ENCODE measurements at places on chromosomes 2 and 18.
A peak's percentile ranks its signal among the peaks of the same experiment; 100 is the strongest.

DNA sequence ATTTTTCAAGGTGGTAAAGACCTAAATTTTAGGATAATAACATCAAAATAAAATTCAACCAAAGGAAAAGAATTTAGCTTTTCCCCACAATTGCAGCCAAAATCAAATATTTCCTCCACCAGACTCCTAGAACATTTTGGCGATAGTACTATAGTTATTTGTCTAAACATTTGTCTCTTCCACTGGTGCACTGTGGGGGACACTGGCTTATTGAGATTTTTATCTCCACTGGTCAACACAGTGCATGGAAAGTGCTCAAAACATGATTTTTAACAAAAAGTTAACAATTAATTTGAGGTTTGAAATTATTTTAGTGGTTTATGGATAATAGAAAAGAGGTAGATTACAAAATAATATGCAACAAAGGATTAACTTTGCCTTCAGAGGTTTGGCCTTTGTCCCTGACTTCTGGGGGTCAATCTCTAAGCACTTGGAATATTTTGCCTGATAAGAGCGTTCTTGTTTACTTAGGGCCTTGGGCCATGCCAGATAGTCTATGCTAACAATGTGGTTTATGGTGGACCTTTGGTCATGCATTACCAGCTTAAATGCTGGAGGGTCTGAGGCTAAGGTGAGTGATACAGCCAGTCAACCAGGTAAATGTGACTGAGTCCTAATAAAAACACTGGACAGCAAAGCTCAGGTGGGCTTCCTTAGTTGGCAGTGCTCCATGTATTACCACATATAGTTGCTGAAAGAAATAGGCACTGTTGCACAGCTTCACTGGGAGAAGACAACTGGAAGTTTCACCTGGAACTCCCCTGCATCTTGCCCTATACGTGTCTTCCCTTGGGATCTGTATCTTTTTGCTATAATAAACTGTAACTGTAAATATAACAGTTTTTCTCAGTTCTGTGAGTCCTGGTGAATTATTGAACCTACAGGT is 67.2 kb upstream of the SATB2 start:
- no peak for DNase-seq

GRCh38 chr2:174682007-174682577 is 82.2 kb downstream of the CHRNA1 start:
- DNase-seq: peak; percentile 74

GRCh38 chr2:146652311-146652710 is 1192.5 kb upstream of the ACVR2A start:
- DNase-seq: no peak

DNA sequence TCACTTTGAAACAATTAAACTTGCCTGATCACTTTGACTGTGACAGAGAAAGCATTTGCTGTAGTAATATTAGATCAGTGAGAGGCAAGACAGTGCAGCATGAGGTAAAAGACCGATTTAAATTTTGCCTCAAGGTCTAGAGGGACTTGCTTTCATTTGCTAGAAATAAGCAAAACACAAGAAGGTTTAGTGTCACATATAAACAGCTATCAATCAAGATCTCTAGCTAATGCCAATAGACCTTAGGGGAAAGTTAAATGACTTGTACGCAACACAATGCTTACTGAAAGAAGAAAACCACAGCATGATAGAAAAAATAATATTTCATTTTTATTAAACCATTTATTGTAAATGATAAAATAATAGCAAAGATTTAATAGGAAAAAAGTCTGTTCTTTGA is 113.5 kb downstream of the DSC3 start:
- DNase-seq: no peak

GRCh38 chr18:42141439-42141838 is 186.4 kb downstream of the PIK3C3 start:
- peak; percentile 73 for DNase-seq

GRCh38 chr18:28003451-28003850 is 173.5 kb downstream of the CDH2 start:
- DNase-seq: no peak
